ENCODE measurements at places on chromosomes 7 and 10.

DNA sequence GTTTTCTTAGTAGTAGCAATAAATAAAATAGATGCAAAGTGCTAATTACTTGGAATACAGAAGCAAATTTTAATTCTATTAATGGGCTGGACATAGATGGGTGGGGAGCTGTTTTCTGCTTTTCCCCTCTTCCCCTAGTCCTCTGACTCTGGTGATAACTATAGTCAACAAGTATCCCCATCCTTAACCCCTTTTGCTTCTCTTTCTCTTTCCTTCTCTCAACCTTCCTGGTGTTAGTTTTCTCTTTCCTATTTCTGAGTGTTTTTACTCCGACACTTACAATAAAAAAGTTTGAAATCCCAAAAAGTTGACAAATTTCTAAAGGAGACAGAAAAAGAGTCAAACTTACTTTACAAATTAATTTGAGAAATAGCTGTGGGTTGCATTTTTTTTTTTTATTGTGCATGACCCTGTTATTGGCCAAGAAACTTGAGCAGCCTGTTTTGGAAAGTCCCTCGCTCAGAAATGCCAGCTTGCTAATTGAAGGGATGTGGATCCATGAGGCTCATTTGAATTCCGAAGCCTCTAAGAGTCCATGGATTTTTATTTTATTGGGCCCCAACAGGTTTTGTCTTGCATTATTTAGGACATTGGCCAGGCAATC is 2.4 kb downstream of the FAS start:
- no peak for DNase-seq

- no peak for DNase-seq
Measured at GRCh38 chr10:11159543-11160215, 142.0 kb downstream of the CELF2 start.

GRCh38 chr10:86148117-86148516 is 218.5 kb downstream of the GRID1 start:
- DNase-seq = no peak

- no peak for DNase-seq
Measured at GRCh38 chr7:47647181-47647917, 65.4 kb upstream of the TNS3 start.

DNA sequence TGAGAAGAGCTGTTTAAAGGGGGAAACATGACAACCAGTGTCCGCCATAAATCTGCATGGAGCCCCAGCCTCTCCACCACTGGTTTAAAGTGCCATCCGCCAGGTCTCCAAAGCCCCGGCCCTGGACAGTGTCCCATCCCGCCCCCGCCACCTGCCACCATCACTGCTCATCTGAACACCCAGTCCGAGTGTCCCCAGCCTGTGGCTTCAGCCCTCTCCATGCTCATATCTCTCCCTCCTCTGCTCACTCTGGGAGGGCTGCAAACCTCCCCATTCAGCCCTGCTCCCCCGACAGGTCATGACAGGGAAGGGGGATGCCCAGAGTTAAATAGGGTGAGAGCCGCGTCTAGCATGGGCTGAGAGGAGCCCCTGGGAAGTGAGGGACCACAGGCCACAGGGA is 266.2 kb downstream of the DNAJB6 start:
- DNase-seq = no peak
